ENCODE measurements at places on chromosomes 2 and 18. TPM values are rescaled to one million over a fixed set of nuclear protein-coding genes. Genes with fewer than 3 reads are reported as not detected.

Gene ANKRD36
- polyA plus RNA-seq, result 16.9 TPM

Gene LBH
- polyA plus RNA-seq, result 119 TPM

Gene ZNF516
- 0.25 TPM for polyA plus RNA-seq

Gene HNMT
- polyA plus RNA-seq, result not detected

Gene CDH2
- not detected for polyA plus RNA-seq

- DNase-seq, result no peak
Measured at GRCh38 chr2:170953941-170954340, 24.9 kb downstream of the GORASP2 start.

- DNase-seq, result no peak
Measured at GRCh38 chr2:231174211-231174651, 24.2 kb upstream of the ARMC9 start.

DNA sequence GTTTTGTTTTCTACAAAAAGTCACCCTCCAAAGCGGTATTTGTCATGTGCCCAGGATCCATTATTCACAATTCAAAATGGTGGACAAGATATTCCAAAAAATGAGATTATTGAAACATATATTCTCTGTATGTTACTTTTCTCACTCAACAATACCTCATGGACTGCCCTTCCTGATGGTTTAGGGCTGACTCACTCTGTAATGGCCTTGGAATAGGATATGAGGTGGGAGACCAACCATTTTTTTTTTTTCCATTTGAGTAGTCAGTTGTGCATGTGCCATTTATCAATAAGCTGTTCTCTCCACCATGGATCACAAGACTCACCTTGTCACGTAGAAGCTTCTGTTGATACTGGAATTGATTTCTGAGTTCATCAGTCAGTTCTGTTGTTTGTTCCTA, 64.5 kb downstream of the LYPD6 start:
- no peak for DNase-seq

- no peak for DNase-seq
Measured at GRCh38 chr2:138507267-138507666, 5.7 kb downstream of the SPOPL start.

GRCh38 chr2:98028931-98029717, 33.4 kb upstream of the TMEM131 start:
- DNase-seq, result no peak

GRCh38 chr2:32627441-32627813, 423 bp upstream of the TTC27 start:
- DNase-seq, result no peak

DNA sequence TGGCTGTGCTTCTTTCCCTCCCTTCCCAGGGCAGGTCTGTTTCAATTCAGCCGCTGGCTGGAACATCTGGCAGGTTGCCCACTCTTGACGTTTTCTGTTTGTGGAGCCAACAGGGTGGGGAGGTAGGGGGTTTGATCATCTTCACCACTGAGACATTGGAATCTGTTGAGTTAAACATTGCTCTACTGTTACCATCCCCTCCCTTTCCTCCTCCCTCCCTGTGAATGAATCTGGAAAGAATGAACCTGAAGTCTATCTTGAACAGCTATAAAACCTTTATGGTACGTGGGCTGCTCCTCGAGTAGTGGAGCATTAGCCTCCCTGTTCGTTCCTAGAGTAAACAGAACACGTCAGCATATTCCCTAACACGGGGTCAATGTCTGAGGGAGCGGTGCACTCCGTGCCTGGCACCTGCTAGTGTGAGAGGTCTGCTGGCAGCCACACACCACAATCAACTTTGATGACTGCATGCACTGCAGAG, 249.9 kb upstream of the RBBP8 start:
- DNase-seq, result no peak

DNA sequence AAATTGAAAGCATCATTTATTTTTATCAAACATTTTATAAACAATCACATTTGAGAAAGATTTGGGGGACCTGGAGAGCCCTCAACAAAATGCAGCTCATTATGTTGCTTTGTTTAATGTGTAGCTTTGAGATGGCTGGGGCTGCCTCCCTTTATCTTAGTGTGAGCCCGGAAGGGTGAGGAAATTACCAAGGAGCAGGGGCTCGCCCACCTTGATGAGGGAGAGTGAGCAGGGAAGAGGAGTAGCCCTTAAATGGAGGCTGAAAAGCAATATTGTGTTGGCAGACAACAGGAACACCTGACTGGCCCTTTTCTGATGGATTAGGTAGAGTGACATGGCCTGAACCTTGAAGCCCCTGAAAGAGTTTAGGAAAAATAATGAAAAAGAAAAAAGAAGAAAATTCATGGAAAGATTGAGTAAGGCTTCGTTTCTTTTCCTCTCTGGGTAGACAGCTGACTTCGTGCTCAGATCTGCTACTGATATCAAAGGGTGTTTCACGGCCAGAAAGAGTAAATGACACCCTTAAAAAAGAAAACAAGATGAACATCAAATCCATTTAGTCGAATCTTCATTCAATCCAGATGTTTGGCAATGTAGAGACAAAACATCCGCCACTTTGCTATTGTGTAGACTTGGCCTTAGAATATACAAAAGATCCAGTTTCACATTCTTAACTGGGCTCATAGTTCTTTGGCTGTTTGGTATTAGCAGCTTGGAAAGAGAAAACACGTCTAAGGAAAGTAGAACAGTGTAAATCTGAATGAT, 206.5 kb upstream of the TCF4 start:
- no peak for DNase-seq

- no peak for DNase-seq
Measured at GRCh38 chr2:239884875-239885274, 140.3 kb downstream of the NDUFA10 start.

DNA sequence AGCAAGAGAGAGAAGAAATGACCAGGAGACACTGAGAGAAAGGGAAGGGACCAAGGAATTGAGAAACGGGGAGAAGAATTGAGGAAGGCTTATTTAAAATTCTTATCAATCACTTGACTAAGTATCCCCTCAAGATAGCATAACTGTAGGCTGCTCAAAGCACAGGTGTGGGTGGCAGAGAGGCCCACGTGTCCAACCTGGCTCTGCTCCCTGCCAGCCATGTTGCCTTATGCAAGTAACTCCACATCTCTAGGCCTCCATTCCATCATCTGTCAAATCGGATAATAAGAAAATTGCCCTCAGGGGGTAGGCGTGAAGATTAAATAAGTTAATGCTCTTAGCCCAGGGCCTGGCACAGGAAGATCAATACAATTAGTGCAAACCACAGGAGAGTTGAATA, 7.4 kb upstream of the NPAS2 start:
- no peak for DNase-seq

GRCh38 chr2:33735096-33735495, 136.0 kb upstream of the FAM98A start:
- DNase-seq, result no peak
